Stimulated activated CD8-positive, alpha-beta memory T cell treated with anti-CD3 and anti-CD28 coated beads, Interleukin-2, amount 100 ng/mL, for 1 hour (primary cell): ENCODE measurements at places on chromosomes 13 and 19.

DNA sequence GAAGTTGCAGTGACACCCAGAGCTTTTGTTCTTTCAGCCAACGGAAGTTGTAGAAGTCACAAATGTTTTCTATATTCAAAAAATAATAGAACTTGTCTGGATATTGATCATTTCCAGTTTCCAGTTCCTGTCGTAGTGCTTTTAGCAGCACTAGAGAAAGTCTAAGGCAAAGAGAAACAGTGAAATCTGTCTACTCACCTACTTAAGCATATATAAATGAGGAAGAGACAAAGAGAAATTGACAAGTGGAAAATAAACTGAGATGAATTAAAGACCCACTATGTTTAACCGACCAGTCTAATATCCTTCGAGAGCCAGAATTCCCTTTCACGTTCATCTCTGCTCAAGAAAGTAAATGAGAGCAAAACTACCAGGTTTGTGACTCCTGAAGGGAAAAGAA, 36.7 kb downstream of the DACH1 start:
- no peak for DNase-seq

DNA sequence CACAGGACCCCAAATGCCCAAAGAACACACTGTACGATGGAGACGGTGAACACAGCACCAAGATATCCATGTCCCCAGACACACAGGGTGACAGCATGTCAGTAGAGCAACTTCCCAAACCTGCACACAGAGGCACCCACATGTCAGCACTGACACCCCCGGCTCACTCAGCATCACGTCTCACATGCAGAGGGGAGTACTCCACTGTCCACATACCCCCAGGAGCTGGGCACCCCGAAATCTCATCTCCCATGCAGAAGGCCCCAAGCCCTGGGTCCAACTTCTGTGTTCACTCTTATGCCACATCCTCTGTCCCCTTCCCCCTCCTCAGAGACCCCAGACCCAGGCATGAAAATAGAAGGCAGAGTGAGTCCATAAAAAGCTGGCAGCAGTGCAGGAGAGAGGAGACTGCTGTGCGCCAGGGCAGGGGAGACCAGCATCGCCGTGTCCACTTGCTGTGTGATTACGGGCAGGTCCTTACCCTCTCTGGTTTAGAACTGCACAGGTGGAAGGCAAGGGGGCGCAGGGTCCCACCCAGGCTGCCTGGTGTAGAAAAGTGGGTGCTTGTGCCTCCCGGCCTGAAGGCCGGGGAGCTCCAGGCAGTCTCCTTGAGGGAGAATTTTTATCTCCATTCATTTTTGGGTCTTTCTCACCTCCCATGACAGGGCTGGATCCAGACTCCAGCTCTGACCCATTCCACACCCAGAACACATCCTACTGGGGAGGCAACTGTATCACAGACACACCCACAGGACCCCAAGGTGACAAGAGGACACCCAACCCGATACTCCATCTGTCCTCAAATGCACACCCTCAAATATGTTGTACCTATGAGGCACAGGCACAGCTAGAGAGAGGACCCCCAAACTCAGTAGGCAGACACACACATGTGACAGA, 17.0 kb downstream of the ERFL start:
- no peak for DNase-seq

- no peak for DNase-seq
Measured at GRCh38 chr13:74623761-74624160, 489.6 kb upstream of the KLF12 start.

DNA sequence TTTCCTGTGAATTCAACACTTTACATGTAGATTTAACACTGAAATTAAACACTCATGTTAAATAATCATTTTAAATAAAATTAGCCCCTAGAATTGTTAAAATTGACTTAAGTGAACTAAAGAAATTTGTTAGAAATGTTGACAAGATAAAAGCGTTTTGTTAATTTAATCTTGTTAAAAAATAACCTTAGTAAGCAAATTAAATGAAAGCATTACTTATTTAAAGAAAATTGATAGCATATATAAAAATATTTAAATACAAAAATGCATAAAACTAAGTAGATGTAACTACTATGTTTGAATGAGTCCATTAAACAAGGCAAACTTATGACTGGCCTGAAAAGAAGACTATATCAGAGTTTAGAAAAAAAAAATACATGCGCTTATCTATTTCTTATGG, 99.0 kb upstream of the TRPC4 start:
- DNase-seq: no peak

DNA sequence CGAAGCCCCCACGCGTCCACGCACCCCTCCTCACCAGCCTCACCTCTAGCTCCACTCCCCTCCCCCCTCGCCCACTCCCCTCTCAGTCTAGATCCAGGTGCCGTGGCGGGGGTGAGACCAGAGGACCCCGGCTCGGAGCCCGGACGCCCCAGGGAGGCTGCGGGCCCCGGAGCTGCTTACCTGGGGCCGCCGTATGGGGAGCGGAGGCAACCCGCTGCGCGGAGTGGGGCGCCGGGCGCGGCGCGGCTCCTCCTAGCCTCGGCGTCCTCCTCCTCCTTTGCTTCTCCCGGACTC, 353 bp downstream of the ENOX1 start:
- no peak for DNase-seq

GRCh38 chr13:31882794-31883193, 143.5 kb downstream of the RXFP2 start:
- no peak for DNase-seq

DNA sequence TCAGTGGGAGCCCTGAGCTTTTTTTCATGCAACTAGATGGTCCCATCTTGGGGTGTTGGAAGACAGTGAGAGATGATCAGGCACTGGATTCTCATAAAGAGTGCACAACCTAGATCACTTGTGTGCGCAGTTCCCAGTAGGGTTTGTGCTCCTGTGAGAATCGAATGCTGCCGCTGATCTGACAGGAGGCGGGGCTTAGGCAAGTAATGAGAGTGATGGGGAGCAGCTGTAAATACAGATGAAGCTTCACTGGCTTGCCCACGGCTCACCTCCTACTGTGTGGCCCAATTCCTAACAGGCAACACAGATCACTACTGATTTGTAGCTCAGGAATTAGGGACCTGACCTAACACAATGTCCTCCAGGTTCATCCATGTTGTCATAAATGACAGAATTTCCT, 43.6 kb upstream of the UBAC2 start:
- DNase-seq: no peak

- no peak for DNase-seq
Measured at GRCh38 chr19:6056282-6056741, 54.0 kb downstream of the RFX2 start.

DNA sequence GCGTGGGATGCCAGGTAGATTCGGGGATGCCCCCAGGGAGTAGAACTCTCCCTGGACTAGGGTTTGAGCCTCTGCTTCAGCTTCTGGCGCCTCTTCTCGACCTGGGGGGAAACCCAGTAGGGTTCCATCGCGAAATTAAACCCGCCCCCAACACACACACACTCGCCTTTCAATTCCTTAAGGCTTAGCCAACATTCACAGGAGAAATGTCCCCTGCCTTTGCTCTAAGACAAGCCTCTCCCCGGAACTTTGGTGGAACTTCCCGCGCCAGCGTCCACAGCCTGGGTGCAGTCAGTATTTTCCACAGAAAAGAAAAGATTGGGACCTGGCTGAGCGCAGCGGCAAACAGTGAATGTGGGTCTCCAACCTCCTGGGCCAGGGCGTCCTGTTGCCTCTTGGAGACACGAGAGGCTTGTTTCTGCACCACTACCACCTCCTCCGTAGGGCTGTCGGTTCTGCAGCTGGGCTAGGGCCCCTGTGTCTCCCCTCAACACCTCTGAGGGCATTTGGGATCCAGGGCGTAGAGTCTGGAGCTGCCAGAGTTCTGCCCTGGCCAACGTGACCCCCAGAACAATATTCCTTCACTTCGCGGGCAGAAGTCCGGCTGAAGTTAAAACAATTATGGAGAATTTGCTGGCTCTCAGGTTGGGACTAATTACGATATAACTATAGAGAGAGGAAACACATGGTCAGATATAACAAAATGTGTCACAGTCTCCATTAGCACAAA, 3.2 kb downstream of the PDX1 start:
- no peak for DNase-seq

- DNase-seq: no peak
Measured at GRCh38 chr13:43653395-43653794, 133.4 kb downstream of the ENOX1 start.

DNA sequence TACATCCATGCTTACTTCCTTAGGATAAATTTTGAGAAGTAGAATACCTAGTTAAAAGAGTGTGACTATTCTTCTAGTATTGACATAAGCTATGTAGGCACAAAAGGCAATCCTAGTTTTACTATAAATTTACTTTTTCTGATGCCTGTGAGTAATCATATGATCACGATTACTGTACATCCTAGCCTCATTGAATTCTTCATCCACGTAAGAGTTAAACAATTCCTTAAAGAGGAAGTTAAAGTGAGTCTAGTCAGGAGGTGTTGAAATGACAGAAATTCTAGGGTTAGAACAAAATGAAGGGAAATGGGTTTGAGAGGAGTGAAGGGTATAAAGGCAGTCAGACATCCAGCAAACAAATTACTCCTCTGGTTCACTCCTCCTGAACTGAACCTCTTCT, at the start of gene ACOD1:
TSS of gene ACOD1 (plus strand) at position 363 of the 400 bp plus-strand sequence. CDS start 48 bp downstream, outside the sequence.
- no peak for DNase-seq

DNA sequence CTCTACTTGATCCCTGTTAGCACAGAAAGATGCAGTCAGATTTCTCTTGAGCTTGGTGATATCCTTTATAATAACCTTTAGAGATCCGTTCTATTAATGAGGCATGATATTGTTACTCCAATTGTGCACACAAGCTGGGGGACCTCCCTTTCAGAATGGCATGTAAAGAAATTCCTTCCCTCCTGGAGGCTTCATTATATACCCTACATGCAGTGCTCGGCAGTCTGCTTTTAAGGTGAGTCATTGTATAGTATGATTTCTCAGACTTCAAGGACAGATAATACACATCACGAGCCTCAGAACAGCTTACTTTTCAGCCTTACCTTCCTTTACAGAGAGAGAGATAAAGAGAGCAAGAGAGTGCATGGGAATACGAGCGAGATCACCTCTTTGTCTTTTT, 261.3 kb downstream of the ATP8A2 start:
- DNase-seq: no peak

DNA sequence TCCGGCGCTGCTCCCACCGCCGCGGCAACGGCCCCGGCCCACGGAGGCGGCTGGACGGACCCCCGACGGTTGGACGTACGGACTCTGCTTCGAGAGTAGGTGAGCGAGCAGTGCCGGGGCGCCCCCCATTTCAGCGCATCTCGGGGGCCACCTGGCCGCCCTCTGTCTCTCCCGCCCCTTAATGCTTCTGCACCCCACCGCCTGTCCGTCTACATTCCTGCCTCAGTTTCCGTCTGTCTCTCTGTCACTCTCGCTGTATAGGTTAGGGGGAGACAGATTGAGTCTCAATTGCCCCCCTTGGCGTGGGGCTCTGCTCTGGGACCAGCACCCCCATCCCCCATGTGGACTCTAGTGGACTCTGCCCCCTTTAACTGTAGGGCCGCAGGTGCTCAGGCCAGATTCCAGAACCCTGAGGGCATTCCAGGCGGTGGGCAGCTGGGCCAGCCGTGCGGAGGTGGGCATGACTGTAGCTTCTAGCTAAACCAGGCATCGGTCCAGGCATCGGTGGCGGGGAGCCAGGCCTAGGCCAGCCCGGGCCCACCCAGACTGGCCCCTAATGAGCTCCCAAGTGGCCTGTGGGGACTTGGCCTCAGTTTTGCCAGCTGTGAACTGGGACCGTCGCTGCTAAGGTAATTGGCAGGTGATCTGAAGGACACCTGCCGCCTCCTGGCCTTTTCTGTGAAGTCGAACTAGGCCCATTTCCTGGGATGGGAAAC, 373 bp downstream of the TNFAIP8L1 start:
- no peak for DNase-seq

DNA sequence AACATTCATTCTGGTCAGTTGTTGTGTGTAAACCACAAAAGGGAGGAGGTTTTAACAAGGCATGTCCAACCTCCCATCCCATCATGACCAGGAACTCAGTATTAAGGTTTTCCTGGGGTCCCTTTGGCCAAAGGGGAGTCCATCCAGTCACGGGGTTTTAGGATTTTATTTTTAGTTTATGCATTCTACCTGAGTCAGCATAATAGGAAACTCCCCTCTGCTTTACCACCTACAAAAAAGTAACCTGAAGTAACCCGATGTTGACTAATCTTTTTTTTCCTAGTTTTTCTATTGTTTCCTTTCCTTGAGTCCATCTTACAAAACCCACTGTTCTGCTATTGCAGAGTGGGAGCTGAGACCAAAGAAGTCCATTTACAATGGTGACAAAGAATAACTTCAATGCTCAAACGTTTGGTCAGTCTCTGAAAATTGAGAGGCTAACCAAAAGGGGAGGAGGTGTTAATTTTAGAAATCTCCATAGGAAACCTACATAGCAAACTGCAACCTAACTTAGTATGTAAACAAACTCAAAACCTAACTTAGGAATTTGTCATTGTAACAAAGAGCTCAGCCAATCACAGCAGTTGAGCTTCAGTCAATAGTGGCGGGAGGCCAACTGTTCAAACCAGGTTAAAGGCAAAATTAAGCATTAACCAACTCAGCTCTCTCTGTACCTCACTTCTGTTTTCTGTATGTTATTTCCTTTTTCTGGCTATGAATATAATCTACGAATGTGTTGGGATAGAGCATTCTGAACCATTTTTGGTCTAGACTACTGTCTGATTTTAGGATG, 1954.1 kb downstream of the PCDH9 start:
- no peak for DNase-seq

GRCh38 chr19:2477141-2477710, 1.3 kb downstream of the GADD45B start:
- no peak for DNase-seq

GRCh38 chr13:70964124-70964523, 855.9 kb upstream of the KLHL1 start:
- no peak for DNase-seq

DNA sequence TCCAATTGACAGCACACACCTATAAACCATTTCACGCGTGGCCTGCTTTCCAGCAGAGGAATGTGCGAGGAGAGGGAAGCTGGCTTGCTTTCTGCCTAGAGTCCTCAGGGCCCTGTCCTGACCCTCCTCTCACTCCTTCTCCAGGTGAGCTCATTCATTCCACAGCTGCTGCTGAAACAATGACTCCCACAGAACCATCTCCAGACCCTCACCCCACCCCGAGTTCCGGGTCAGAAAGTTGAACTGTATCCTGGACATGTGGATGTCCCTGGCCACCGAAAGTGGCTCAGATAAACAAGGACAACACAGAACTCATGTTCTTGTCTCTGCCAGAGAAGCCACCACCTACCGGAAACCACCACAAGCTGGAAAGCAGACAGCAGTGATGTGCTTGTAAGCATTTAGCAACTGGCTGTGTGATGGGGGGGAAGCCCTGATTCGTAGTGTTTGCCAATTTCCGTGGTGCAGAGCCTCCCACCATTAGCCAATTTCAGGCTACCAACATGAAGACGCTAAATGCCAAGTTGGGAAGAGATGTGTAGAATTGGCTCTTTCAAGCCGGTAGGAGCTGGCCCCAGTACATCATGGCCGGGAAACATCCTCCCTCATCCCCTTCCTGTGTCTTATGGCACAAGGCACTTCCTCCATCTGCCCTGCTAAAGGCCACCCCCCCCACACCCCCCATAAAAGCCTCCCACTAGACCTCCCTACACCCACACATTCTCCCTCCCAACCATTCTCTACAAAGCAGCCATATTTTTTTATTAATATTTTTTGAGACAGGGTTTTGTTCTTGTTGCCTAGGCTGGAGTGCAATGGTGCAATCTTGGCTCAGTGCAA, 5.0 kb downstream of the SYCE2 start:
- peak; percentile 19 for DNase-seq

GRCh38 chr19:41353466-41354342, at the start of gene TGFB1:
TSS of gene TGFB1 (minus strand) at chr19:41353922. CDS start at chr19:41353044, 878 bp downstream.
- peak; percentile 95 for DNase-seq

GRCh38 chr13:111031531-111031961, 83.6 kb upstream of the ARHGEF7 start:
- no peak for DNase-seq

GRCh38 chr19:42078538-42079275, 2.7 kb downstream of the ZNF574 start:
- DNase-seq: no peak
